Mucosa of descending colon (tissue), 3 donors: ENCODE measurements at places on chromosomes 6 and 20.

DNA sequence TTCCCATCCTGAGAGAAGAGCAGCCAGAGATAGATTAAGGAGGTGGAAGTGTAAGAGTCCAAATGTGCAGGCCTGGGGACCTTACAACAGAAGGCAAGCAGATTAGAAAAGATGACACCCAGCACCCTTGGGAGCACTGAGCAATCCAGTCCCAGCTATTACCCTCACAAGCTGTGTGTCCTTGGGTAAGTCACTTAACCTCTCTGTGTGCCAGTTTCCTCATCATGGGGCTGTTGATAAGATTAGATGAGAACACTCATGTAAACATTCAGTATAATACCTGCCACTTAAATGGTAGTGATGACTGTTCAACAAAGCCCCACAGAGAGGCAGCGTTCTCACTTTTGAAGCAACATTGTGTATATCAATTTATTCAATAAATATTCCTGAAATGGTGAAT is 114.8 kb upstream of the CST7 start:
- no peak for DNase-seq

- no peak for DNase-seq
Observed at GRCh38 chr6:89916136-89916920, 22.1 kb downstream of the GJA10 start.

DNA sequence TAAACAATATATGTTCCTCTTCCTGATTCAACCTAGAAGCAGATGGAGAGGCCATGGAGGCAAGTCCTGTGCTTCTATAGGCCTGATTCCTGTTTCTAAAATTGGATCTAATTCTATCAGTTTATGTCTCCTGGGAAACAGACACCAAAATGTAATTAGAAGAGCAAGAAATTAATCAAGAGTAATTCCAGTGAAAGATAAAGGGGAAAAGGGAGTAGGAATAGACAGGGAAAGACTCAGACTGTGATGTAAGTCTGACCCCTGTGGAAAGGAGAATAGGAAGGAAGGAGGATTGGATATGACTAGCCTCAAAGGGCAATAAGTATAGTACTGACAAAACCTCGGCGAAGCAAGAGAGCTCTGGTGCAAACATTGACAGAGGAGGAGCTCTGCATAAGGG is 33.9 kb upstream of the FBXO30 start:
- no peak for DNase-seq

GRCh38 chr6:130115036-130115435 is 96.7 kb downstream of the L3MBTL3 start:
- no peak for DNase-seq

GRCh38 chr6:37283268-37283667 is 25.3 kb upstream of the TMEM217 start:
- DNase-seq = no peak

GRCh38 chr6:35587167-35587566 is 74.5 kb upstream of the TULP1 start:
- DNase-seq = no peak

GRCh38 chr6:48671505-48671904 is 560.5 kb upstream of the PTCHD4 start:
- no peak for DNase-seq

- DNase-seq = no peak
Observed at GRCh38 chr6:146872426-146872785, 273.6 kb downstream of the ADGB start.

GRCh38 chr6:13615792-13616120 is 621 bp downstream of the NOL7 start:
- peak; percentile 75 for DNase-seq

- no peak for DNase-seq
Observed at GRCh38 chr6:82980086-82980485, 85.6 kb downstream of the UBE3D start.

DNA sequence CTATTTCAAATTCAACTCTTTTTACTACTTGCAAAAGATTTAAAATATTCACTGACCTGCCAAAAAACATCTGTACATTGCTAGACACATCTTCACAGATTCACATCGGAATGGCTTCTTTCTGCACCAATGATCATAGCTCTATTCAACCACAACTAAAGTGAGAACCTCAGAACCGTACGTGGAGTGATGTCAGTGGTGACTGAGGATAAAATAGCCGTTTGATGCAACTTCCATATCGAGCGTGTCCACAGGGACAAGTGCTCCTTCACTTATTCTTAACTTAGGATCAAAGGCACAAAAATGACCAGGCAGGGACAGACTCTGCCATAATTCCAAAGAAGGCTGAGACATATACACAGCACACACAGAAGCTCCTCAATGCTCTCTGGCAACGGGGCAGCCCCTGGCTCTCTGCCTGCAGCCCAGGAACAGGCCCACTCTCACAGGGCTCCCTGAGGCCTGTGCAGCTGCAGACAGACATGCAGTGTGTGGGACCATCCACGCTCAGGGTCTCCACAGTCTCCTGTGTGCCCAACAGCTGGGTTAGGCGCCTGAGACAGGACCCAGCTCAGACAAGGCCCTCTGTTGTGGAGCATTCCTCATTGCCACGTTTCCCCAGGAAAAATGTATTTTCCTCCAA is 22.8 kb downstream of the FYN start:
- no peak for DNase-seq

- DNase-seq = no peak
Observed at GRCh38 chr20:1700990-1701389, 43.4 kb upstream of the SIRPG start.

DNA sequence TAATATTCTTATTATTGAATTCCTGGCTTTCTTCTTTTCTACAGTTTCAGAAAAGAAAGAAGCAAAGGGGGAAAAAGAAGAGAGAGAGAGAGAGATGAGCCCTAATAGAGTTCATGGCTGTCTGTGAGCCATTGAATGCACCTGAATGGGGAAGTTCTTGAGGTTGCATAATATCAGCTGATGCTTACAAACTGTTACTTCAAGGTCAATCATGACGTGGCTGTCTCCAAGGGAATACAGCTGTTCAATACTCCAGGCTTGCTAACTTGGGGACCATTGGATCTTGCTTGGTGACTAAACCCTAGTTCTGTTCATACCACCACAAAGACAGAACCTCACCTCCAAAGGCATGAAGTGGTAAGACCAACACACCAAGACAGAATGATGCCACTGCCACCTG is 180.4 kb downstream of the ADGRG6 start:
- DNase-seq = no peak

DNA sequence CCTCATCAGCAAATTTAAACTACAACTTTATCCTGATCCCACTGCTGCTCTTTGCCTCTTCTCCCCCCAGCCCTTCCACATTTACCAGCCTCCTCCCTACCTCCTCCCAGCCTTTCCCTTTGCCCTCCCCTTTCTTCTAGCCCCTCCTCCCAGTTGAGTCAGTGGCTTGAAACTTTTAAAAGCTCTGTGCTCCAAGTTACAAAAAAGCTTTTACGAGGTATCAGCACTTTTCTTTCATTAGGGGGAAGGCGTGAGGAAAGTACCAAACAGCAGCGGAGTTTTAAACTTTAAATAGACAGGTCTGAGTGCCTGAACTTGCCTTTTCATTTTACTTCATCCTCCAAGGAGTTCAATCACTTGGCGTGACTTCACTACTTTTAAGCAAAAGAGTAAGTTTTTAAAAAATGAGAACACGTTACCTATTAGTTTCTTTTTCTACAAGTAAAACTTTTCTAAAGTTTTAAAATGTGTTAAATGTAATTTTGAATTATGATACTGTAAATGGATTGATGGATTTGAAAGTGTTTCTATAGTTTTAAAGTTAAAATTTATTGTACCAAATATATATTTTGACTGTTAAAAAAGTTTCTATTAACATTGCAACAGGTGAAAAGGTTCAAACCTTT is at the start of gene GJA1:
GJA1 (plus strand) TSS at position 203 of the 626 bp plus-strand sequence. CDS start 11,202 bp downstream, outside the sequence.
- no peak for DNase-seq

DNA sequence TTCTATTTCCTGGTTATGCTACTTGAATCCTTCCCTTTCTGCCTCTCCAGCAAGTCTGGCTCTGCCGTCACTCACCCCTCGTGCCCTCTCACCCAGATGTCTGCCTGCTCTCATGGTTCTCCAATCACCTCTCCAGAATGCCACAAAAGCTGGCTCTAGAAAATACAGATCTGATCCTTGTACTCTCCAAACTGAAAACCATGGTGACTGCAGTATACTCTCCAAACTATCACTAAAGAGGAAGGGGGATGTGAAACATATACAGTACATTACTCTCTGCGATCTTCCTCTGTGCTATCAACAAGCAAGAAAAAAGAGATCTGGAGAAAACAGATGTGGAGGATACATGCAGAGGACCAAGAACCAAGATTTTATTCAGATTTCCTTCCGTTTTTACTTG is 91.1 kb downstream of the ATXN1 start:
- DNase-seq = no peak

- DNase-seq = no peak
Observed at GRCh38 chr6:117928833-117929232, 21.8 kb downstream of the SLC35F1 start.

- no peak for DNase-seq
Observed at GRCh38 chr6:25155211-25155610, 124.0 kb upstream of the CARMIL1 start.

GRCh38 chr20:24633026-24633425 is 163.6 kb downstream of the SYNDIG1 start:
- no peak for DNase-seq

DNA sequence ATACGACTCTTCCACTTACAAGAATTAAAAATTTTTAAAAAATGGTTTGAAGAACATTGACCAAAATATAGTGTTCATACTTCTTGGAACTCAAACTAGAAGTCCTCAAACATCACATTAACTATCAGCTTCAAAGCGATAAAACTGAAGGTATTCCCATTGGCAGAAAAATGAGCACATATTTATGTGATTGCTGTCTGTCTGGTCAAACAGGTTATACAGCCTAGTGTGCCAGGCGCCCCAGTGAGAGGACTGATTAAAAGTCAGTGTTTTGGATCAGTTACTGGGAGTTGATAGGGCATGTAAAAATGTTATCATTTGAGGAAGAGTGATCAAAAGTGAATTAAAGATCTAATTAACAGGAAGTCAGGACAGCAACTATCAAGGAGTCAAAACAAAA is 738.8 kb downstream of the HDGFL1 start:
- DNase-seq = no peak

GRCh38 chr6:153099636-153100035 is 31.4 kb downstream of the RGS17 start:
- DNase-seq = no peak

DNA sequence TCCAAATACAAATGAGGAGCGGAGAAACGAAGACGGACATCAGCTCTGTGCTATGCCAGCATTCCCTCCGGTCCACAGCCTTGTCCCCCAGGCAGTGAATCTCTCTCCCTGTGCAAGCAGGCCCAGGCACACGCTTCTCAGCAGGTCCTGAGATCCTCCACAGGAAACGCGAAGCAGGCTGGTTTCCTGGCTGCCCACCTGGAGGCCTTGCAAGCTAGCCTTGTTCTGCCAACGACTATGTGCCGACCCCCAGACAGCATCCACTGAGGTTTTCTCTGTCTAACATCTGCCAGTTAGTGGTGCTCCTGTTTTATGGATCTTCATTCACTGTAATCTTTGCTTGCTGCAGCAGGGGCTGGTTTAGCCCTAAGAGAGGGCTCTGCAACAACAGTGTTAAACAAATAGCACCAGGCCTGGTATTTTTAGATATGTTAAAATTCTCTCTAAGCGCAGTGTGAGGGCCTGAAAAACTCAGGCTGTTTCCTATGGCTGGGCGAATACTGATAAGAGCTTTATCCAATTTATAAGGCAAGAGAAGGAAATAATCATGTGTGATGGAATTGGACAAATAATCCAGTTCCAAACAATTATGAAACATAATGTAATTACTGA is 386.0 kb upstream of the ARID1B start:
- DNase-seq = no peak

DNA sequence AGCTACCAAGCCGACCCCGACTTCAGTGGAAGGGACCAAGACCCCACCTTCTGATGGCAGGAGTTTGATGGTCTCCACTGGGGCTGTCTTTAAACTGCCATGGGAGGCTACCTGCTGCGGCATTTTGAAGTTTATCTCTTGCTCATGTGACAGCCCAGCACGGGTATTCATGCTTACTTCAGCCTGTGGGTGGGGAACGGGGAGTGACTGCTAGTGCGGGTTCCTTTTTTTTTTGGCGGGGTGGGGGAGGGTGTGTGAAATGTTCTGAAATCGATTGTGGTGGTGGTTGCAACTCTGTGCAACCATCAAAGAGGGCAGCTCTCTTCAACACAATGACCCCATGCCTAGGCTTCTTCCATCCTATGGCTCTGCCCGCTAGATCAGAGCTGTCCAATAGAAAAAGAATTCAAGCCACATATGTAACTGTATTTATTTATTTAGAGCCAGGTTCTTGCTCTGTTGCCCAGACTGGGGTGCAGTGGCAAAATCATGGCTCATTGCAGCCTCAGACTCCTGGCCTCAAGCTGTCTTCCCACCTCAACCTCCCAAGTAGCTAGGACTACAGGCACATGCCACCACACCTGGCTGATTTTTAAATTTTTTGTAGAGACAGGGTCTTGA is 53.7 kb downstream of the PPP1R16B start:
- no peak for DNase-seq

DNA sequence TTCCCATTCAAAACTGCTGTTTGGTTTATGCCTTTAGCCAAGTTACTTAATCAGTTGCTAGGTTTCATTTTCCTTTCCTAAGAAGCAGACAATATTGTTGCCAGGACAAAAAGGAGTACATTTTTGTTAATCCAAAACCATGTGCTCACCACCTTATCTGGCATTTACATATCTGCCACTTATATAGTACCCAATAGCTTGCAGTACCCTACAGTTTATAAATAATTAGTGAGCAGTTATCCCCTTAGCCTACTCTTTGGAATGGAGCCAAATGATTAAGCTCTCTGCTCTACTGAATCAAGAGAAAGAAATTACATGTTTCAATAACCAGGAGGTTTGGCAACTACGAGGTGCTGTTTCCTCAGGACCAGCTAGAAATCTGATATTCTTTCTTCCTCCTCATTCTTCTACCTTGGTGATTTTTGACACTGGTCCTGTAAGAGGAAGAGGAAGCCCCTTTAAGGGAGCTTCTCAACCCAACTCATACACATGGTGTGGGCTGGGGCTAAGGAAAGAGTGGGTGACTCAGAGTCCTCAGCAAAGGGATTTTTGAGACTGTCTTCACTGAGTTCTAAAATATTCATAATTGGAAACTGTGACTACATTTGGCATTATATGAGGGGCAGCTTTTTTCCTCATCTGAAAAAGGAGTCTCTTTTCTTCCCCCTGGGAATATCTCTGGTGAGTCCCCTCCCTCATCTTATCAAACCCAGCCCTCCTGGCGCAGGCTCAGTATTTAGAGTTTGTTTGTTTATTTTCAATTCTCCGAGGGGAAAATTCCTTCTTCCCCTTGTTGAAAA is 1.5 kb downstream of the ZNFX1 start:
- no peak for DNase-seq

- DNase-seq = no peak
Observed at GRCh38 chr6:166830185-166830890, 126.0 kb downstream of the RNASET2 start.

DNA sequence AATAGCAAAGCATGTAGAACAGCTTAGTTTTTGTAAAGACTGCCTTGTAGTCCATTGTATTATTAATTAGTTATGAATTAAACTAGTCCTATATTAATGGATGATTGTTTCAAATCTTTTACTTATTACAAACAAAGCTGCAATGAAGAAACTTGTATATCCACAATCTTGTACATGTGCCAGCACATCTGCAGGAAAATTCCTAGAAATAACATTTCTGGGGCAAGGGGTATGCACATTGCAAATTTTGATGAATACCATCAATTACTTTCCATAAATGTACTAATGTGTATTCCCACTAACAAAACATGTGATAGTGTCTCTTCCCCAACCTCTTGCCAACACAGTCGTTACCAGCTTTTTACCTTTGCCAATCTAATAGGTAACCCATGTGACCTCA is 73.6 kb upstream of the AKAP12 start:
- no peak for DNase-seq
